ENCODE measurements at places on chromosomes 7 and 10. TPM values are rescaled to one million over a fixed set of nuclear protein-coding genes. Genes with fewer than 3 reads are reported as not detected.
A peak's percentile ranks its signal among the peaks of the same experiment; 100 is the strongest.

The IFIT1B gene
- total RNA-seq, result not detected

- no peak overlapping the region for H3K4me3 ChIP-seq
- no peak overlapping the region for H3K27ac ChIP-seq
- DNase-seq, result no peak
Measured at GRCh38 chr7:131649879-131650278, 93.5 kb upstream of the PODXL start.

DNA sequence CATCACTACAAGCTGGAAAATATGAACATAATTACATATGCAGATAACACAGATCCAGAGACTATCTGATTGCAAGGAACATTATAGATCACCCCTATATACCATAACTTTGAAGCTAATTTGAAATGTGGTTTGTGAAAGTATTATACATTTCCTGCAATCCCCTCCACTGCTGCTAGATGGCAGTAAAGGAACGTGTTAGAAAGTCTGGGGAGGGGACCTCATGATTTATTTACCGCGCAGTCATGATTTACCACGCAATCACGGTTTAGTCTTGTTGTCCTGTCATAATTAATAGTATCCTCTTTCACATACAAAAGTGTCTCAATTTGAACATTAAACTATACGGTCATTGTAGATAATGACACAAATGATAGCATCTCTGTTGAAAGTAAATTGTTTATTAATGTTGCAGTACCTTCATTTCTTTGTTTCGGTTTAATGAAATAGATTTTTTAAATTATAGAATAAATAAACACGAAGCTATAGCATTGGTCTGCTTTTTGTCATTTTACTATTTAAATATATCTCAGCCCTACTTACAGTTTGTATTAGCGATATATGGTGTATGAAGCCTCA, 145.3 kb upstream of the PRSS1 start:
- no peak for DNase-seq
- H3K27ac ChIP-seq, result no peak overlapping the region
- no peak overlapping the region for H3K4me3 ChIP-seq
- no peaks in the 10 kb centered on the region for H3K27me3 ChIP-seq

- H3K27me3 ChIP-seq, result no peaks in the 10 kb centered on the region
- H3K4me3 ChIP-seq, result no peak overlapping the region
- no peaks in the 10 kb centered on the region for H3K4me1 ChIP-seq
- no peak overlapping the region for H3K27ac ChIP-seq
- no peak for DNase-seq
- no peaks in the 10 kb centered on the region for H3K36me3 ChIP-seq
Measured at GRCh38 chr7:132225216-132226030, 350.8 kb downstream of the PLXNA4 start.

DNA sequence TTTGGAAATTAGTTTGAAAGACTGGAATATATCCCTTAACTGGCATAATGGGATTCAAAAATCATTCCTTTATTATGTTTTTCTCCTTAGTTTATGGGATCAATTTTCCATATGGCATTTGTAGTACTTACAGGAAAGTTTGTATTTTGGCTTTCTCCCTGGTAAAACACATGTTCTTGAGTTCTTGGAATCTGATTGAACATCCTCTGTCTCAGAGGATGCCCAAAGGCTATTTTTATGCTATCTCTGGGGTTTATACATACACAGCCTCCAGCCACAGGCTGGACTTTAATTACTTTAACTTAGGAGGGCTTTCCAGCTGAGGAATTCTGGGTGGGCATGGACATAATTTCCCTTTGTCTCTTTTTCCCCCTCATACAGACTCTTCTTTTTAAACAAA, 236.4 kb downstream of the HGF start:
- no peak overlapping the region for H3K27ac ChIP-seq
- H3K27me3 ChIP-seq, result no peaks in the 10 kb centered on the region
- no peaks in the 10 kb centered on the region for H3K4me1 ChIP-seq
- no peak overlapping the region for H3K4me3 ChIP-seq
- DNase-seq, result no peak

The SFTPA1 gene
- not detected for total RNA-seq

The OR2A7 gene
- total RNA-seq, result 1.4 TPM

DNA sequence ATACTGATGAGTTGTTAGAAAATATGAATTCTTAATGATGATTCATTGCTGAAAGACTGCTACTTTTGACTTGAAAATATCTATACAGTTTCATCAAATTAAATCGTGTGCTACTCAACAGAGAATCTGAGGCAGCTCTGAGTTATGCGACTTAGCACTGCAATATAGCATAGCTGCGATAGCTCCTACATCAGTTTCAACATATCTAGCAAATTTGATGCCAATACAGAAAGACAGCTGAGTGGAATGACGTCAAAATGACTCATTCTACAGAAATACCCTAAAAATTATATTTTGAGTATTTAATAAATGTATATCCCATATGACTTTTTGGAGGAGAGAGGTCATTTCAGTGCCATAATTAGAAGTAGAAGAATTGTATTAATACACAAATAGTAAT, 1.1 kb upstream of the TARP start:
- H3K36me3 ChIP-seq, result peaks cover 17% of the 10 kb centered on the region
- H3K4me1 ChIP-seq, result peaks cover 21% of the 10 kb centered on the region
- H3K27ac ChIP-seq, result peak overlapping the region; percentile 100

The MPLKIP gene
- 17.1 TPM for total RNA-seq

The PNLIPRP2 gene
- total RNA-seq, result not detected

- no peak overlapping the region for H3K4me3 ChIP-seq
- H3K4me1 ChIP-seq, result no peaks in the 10 kb centered on the region
- no peak overlapping the region for H3K27ac ChIP-seq
Measured at GRCh38 chr10:119059557-119059956, 21.1 kb downstream of the EIF3A start.

The GALNT17 gene
- not detected for total RNA-seq

GRCh38 chr7:107579885-107580715, at the start of gene BCAP29:
BCAP29 (plus strand) TSS chr7:107580246; CDS start chr7:107580773, 527 bp downstream.
- no peaks in the 10 kb centered on the region for H3K27me3 ChIP-seq
- H3K4me3 ChIP-seq, result peak within 1 kb of the TSS; percentile 96
- H3K27ac ChIP-seq, result peak within 1 kb of the TSS; percentile 77
- peak; percentile 65 for DNase-seq
- H3K4me1 ChIP-seq, result peaks cover 4% of the 10 kb centered on the region
- no peaks in the 10 kb centered on the region for H3K36me3 ChIP-seq

DNA sequence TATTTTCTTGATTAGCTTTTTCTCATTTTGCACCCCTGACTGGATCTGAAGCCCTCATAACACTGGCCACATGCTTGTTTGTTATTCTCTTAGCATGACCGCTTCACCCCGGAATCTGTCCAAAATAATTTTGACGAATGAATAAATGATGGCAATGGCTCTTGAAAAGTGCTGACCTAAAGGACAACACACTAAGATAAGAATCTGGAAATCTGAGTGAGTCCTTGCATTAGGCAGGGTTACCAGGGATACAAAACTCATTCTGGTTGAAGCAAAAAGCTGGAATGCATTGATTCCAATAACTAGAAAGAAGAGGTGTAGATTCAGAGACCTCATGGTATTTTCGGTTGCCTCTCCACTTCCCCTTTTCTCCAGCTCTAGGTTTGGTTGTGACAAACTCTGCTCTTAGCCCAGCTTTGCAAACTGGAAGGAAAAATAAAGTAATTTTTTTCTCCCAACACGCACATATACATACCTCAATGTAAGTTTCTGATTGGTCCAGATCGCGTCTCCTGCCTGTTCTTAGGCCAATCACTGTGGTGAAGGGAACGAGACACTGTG, 157.4 kb downstream of the SKIDA1 start:
- H3K4me1 ChIP-seq, result peaks cover 2% of the 10 kb centered on the region
- H3K27me3 ChIP-seq, result no peaks in the 10 kb centered on the region
- no peak for DNase-seq
- no peak overlapping the region for H3K27ac ChIP-seq
- no peak overlapping the region for H3K4me3 ChIP-seq

DNA sequence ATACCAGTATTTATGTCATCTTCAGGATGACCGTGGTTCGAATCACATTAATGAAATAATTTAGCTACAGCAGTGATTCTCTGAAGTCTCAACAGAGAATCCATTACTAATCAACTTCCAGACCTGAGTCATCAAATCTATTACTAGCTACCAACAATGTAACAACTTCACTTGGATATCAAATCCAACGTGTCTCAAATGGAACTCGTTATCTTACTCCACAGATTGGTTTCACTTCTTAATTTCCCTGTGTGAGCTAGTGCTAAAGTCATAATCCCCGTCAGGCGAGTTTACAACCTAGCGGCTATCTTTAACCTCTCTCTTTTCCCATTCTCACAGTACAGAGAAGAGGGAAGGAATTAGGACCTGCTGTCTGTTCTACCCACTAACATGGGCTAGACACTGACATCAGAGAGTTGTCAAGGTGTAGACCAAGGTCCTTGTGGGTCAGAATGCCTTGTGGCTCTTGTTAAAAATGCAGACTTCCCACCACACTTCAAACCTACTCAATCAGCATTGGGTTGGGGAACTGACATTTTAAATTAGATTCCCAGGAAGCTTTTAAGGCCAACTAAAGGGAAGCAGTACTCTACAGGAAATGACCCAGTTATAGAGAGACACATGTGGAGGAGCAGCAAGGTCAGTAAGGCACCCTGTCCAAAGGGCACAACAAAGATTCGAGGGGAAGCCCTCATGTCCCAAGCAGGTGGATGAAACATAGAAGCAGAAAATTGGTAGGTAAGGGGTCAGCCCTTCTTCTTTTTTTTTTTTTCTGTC, 57.3 kb upstream of the GSAP start:
- no peak overlapping the region for H3K4me3 ChIP-seq
- no peaks in the 10 kb centered on the region for H3K4me1 ChIP-seq
- no peak overlapping the region for H3K27ac ChIP-seq
- no peaks in the 10 kb centered on the region for H3K27me3 ChIP-seq

The HMX2 gene
- not detected for total RNA-seq

GRCh38 chr7:8818406-8818805, 385.0 kb downstream of the NXPH1 start:
- no peaks in the 10 kb centered on the region for H3K4me1 ChIP-seq

The CYP3A4 gene
- not detected for total RNA-seq

- H3K4me3 ChIP-seq, result no peak overlapping the region
- H3K4me1 ChIP-seq, result no peaks in the 10 kb centered on the region
- no peak for DNase-seq
- H3K36me3 ChIP-seq, result no peaks in the 10 kb centered on the region
- H3K27me3 ChIP-seq, result no peaks in the 10 kb centered on the region
- H3K27ac ChIP-seq, result no peak overlapping the region
Measured at GRCh38 chr10:33939892-33940291, 605.4 kb upstream of the NRP1 start.

The SH2B2 gene
- 2.0 TPM for total RNA-seq

GRCh38 chr7:3370068-3370830, 69.2 kb downstream of the SDK1 start:
- no peaks in the 10 kb centered on the region for H3K36me3 ChIP-seq
- no peak for DNase-seq
- H3K4me1 ChIP-seq, result no peaks in the 10 kb centered on the region
- peaks cover 7% of the 10 kb centered on the region for H3K27me3 ChIP-seq

GRCh38 chr7:158110034-158110590, 477.5 kb downstream of the PTPRN2 start:
- DNase-seq, result no peak
- H3K36me3 ChIP-seq, result no peaks in the 10 kb centered on the region
- H3K27me3 ChIP-seq, result no peaks in the 10 kb centered on the region
- H3K4me1 ChIP-seq, result no peaks in the 10 kb centered on the region
- H3K27ac ChIP-seq, result no peak overlapping the region

DNA sequence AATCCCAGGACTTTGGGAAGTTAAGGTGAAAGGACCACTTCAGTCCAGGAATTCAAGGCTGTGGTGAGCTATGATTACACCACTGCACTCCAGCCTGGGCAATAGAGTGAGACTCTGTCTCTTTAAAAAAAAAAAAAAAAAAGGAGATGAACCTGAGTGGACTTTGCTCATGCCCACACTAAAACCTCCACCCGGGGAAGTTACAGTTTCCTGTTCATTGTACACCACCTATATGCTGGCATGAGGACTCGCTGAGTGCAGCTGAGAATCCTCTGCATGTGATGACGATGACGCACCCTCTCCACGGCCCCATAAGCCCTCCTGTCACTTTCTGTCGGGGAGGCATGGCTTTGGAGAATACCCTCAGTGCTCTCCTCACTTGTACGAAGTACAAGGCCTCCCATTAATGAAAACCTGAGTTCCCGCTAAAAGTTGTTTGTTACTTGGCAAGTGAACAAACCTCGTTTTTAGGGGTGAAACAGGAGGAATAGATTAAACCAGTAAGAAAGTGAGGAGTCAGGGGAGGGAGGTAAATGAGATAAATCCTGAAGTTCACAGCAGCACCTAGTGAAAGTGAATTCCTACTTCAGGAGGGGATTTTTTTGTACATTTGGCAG, 15.9 kb downstream of the TMEM176B start:
- H3K4me3 ChIP-seq, result no peak overlapping the region
- no peak overlapping the region for H3K27ac ChIP-seq
- no peak for DNase-seq
- H3K36me3 ChIP-seq, result no peaks in the 10 kb centered on the region
- H3K4me1 ChIP-seq, result peaks cover 6% of the 10 kb centered on the region

- DNase-seq, result no peak
- H3K4me3 ChIP-seq, result no peak overlapping the region
- H3K36me3 ChIP-seq, result peaks cover 67% of the 10 kb centered on the region
- H3K27ac ChIP-seq, result no peak overlapping the region
- H3K4me1 ChIP-seq, result no peaks in the 10 kb centered on the region
Measured at GRCh38 chr10:109875828-109876821, 47.2 kb downstream of the XPNPEP1 start.

- H3K36me3 ChIP-seq, result no peaks in the 10 kb centered on the region
- H3K4me3 ChIP-seq, result no peak overlapping the region
- DNase-seq, result no peak
- H3K4me1 ChIP-seq, result no peaks in the 10 kb centered on the region
Measured at GRCh38 chr10:86830043-86830591, 73.7 kb downstream of the BMPR1A start.

DNA sequence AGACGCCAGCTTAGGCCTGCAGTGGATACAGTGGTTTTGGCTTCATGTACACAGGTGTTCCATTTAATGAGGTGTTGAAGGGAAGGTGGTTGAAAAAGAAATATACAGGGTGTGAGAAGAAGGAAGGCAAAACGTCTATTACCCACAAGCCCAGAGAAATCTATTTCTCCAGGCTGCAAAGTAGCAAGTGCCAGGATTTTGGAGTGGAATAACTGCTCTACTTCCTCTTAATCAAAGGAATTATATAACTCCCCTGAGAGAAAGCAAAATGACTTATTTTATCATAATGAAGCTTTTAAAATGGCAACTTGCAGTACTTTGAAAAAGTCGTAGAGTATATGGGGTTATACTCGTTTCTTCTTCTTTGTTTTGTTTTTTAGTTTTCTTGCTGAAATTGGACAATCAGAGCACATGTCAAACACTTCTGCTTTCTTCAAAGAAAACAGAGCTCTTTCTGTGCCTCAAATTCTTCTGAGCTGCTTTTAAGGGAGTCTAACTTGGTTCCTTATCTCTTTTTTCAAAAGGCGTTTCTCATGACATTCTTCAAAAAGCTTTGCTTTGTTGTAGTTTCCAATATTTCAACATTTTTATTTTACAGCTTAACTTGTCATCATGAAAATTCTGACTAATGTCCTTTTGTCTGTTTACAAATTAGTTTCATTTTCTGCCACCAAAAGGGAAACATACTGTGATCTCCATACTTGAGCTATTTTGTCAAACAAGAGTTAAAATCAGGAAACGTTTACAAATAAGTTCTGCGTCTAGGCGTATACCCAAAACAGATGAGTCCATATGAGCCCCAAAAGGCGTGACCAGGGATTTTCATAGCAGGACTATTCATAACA, 289.7 kb downstream of the FRMD4A start:
- no peak for DNase-seq
- H3K27me3 ChIP-seq, result no peaks in the 10 kb centered on the region
- H3K27ac ChIP-seq, result no peak overlapping the region
- no peak overlapping the region for H3K4me3 ChIP-seq
- no peaks in the 10 kb centered on the region for H3K4me1 ChIP-seq
- H3K36me3 ChIP-seq, result no peaks in the 10 kb centered on the region
